ENCODE measurements at places on chromosomes 6 and 20. TPM values are rescaled to one million over a fixed set of nuclear protein-coding genes. Genes with fewer than 3 reads are reported as not detected.

GRCh38 chr6:41836022-41836659, 48.6 kb downstream of the TOMM6 start:
- H3K4me1 ChIP-seq = peaks cover 4% of the 10 kb centered on the region
- H3K4me3 ChIP-seq = no peak overlapping the region
- no peak overlapping the region for H3K27ac ChIP-seq
- DNase-seq = no peak
- H3K36me3 ChIP-seq = no peaks in the 10 kb centered on the region

Gene EZR
- 206 TPM for total RNA-seq

DNA sequence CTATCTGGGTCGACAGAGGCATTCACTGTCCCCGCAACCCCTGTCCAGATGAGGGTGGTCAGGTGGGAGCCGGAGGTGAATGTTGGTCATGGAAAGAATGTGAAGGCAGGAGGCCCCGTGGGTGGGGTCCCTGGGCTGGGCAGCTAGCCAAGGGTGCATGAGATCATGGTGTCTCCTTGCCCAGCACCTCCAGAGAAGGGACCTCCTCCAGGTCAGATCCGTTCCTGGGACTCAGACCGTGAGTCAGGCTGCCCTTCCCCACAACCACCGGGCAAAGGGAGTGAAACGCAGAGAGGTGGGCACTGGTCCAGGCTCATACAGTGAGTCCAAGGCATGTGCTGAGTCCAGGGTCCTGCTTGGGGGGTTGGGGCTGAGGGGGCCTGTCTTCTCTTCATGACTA, 3.5 kb downstream of the FOXS1 start:
- H3K27me3 ChIP-seq = no peaks in the 10 kb centered on the region
- H3K4me3 ChIP-seq = no peak overlapping the region
- no peaks in the 10 kb centered on the region for H3K4me1 ChIP-seq
- no peaks in the 10 kb centered on the region for H3K36me3 ChIP-seq
- no peak overlapping the region for H3K27ac ChIP-seq

Gene RIPOR3
- total RNA-seq = not detected

- peak overlapping the region; percentile 96 for H3K27ac ChIP-seq
- DNase-seq = peak; percentile 63
- H3K4me1 ChIP-seq = peaks cover 10% of the 10 kb centered on the region
- H3K4me3 ChIP-seq = peak overlapping the region; percentile 76
- no peaks in the 10 kb centered on the region for H3K27me3 ChIP-seq
Observed at GRCh38 chr6:26044140-26045064, 42.8 kb upstream of the HFE start.

Gene QRSL1
- total RNA-seq = 16.6 TPM

All from activated CD8-positive, alpha-beta T cell treated with anti-CD3 and anti-CD28 coated beads for 36 hours (primary cell).